ENCODE measurements at places on chromosomes 1 and 21.

- no peak for DNase-seq
Measured at GRCh38 chr1:99306644-99307043, 42.4 kb downstream of the PLPPR4 start.

GRCh38 chr1:200302921-200303290 is 106.9 kb downstream of the ZNF281 start:
- DNase-seq, result no peak

DNA sequence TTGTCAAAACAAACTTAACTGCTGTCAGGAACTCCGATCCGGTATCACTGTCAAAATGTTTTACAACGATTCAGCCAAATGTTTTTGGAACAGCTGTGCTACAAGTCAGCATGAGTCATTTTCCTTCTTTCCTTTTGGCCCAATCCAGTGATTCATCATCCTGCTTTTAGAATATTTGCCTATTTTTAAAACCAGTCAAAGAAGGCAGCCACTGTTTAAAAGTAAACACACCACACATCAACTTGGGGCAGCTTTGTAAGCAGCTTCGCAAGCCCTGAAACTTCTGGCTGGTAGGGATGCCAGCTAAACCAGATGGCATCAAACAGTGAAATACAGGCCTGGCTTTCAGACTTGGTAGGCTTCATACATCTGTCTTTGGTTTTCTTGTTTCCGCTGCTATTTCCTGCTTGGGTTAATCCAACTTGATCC is 14.9 kb downstream of the MAP3K7CL start:
- peak; percentile 90 for DNase-seq

- no peak for DNase-seq
Measured at GRCh38 chr1:100075773-100076172, 57.0 kb downstream of the SASS6 start.

DNA sequence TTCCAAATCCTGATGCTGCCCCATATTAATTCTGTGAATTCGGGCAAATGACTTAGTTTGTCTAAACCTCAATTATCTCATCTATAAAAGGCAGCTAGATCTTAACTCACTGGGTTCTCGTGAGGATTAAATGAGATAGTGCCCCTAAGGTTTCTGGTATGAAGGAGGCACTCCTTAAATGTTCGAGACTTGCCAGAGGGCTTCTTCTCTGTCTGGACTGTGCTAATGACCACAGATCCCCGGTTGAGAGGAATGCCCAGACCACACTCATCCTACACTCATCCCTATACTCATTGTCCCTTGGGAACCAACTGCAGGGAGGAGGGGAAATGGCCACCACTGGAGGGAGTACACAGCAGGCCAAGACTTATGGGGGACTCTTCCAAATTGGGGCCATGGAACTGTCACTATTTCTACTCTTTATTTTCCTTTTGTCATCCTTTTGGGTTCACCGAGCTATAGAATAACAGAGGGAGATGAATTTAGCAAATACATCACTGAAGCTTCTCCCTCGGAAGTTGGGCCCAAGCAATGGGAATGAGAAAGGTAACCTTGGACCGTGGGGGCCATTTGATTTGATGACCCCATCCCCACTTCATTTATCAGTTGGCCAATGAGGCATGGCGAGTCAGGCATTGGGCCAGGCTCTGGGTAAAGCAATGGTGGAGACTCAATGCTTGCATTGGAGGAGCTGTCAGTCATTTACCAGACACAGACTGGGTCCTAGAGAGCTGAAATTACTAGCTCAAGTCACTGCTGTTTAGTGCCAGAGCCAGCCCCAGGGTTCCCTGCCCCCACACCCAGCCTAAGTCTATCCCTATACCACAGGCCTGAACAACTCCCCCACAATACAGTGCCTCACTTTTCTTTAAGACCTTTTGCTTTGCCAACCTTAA is 5.1 kb downstream of the ATF3 start:
- no peak for DNase-seq

GRCh38 chr1:184854036-184854435 is 99.4 kb upstream of the EDEM3 start:
- no peak for DNase-seq

DNA sequence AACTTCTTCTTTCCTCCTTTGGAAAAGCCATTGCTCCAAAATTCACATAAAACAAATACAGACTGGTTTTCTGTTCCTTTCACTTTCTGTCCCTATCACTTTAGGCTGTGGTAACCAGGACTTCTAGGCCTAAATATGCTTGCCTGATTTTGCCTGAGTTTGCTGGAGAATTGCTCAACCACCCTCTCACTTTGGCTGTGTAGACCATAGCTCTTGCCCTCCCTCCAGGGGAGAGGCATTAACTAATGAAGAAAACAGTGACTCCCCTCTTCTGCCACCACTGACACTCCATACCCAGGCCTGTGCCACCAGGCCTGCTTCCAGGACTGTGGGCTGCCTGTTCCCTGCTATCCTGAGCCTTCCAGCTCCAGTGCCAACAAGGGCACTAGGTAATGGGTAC is 163.5 kb downstream of the TOMM20 start:
- no peak for DNase-seq

- DNase-seq, result no peak
Measured at GRCh38 chr1:165632491-165632890, 1.5 kb downstream of the MGST3 start.

DNA sequence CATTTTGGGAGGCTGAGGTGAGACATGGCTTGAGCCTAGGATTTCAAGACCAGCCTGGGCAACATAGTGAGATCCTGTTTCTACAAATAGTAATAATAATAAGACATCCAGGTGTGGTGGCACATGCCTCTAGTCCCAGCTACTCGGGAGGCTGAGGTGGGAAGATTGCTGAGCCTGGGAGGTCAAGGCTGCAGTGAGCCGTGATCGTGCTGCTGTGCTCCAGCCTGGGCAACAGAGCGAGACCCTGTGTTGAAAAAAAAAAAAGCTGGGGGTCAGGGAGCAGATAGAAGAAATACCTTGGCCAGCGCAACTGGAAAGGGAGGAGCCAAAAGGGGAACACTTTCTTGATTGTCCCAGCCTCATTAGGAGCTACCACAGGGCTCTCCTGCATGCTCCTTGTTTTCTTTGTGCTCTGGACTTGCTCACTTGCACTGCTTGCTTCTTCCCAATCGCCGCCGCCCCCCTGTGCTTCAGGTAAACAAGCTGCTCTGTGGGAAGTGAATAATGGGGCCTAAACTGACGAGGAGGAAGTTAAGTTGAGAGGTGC is 31.1 kb downstream of the PBX1 start:
- DNase-seq, result no peak

DNA sequence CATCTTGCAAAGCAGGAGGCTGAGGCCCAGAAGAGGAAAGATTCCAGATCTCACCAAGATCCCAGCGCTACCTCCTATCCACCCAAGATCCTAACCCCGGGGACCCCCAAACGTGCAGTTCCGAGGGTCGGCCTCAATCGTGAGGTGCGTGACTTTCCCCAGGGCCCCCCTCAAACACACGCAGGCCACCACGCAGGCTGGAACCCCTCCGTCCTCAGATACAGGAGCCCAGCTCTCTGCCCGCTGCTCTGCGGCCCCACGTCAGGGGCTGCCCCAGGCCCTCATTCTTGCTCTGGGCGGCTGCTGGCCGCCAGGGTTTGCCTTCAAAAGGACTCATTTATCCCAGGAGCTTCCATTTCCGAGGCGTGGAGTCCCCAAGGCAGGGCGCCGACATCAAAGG is 39.9 kb downstream of the KRTAP10-1 start:
- DNase-seq, result no peak

GRCh38 chr1:205588636-205589035 is 43.2 kb downstream of the ELK4 start:
- DNase-seq, result no peak

- DNase-seq, result no peak
Measured at GRCh38 chr1:167501515-167502191, 16.7 kb downstream of the CD247 start.

DNA sequence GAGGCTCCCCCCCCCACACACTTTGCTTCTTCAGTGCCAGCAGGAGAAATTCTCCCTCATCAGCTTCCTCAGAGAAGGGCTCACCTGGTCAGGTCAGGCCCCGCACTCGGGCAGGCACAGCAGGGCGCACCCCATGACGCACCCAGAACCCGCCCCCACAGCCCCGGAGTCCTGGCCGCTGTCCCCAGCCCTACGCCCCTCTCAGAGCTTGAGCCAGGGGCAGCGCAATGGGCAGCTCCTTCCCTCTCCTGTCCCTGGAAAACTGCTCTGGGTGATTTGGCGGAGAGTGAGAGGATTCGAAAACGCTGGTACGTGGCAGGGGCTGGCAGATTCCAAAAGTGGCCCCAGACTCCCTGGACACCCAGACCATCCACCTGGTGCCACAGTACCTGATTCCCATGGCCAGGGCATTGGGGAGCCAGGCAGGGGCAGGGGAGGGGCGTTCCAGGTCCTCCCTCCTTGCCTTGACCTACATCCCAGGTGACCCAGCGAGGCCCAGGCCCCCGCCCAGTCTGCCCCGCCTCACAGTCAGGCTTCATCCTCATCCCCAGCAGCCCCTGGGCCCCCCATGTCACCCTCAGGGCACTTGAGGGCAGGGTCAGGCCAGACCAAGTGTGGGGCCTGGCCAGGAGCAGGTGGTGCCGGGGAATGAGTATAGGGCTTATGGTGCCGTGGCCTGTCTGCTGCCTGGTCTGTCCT is 23.7 kb downstream of the RRP1 start:
- DNase-seq, result no peak

GRCh38 chr1:51517361-51518032 is 1.6 kb downstream of the EPS15 start:
- no peak for DNase-seq

GRCh38 chr1:167291539-167292185 is 71.0 kb downstream of the POU2F1 start:
- no peak for DNase-seq

DNA sequence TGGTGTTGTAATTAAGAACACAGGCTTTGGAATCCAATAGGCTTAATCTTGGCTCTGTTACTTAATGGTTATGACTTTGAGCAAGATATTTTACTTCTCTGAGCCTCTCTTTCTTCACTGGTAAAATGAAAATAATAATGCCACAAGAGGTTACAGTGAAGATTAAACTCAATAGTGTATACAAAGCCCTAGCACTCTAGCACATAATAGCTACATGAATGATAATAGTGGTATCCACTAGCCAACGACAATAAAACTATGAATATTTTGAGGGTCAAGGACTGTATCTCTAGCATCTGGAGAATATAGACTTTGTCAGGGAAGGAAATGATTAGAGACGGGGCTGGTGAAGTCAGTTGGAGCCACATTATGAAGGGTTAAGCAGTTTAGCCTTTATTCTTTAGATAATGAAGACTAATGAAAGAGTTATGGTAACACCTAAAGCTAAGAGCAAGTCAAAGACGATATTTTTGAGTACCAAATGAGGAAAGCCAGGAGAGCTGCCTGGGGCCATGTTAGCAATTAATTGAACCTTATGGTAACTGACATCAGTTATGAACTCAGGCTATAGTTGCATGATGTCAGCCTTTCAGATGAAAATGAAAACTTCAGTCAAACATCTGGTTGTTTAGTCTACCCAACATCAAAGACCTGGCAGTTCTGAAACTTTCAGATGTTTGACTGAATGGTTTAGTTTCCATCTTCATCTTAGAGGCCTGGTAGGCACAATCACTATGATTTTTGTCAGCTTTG is 32.8 kb upstream of the RNF11 start:
- DNase-seq, result no peak

- no peak for DNase-seq
Measured at GRCh38 chr1:36884801-36885200, 149.5 kb downstream of the GRIK3 start.

- no peak for DNase-seq
Measured at GRCh38 chr1:116075990-116076389, 35.2 kb upstream of the MAB21L3 start.

- no peak for DNase-seq
Measured at GRCh38 chr1:180534214-180534613, 24.6 kb upstream of the OVAAL start.

DNA sequence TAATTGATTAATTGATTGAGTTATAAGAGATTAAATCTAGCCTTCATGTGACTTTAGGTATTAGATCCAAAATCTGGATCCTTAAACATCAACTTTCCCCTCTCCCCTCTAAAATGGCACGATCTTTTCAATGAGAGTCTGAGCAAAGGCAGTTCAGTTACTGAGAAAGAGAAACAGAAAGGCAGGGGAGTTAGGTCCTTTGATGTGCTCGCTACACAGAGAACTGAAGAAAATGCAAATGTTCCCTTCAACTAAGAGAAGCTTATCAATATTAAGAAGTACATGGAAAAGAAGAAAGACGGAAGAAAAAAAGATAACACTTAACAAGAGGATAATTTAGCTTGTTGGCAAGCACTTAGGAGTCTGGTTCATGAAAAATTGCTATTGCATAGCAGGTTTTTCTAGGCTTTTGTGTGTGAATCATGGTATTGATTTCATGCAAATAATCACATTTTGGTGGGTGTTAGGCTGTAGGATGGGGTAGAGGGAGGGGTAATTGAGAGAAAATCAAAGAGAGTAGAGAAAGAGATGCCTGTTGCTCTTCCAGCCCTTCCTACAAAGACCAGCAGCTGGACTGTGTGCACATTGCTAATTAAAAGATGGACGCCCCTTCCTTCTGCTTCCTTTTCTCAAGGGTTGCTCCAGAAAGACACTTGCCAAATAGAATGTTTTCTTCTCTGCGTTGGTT is 307.6 kb upstream of the PLXNA2 start:
- DNase-seq, result no peak

- no peak for DNase-seq
Measured at GRCh38 chr1:161884475-161884874, 118.4 kb downstream of the ATF6 start.

- no peak for DNase-seq
Measured at GRCh38 chr1:205928317-205928716, 14.9 kb downstream of the SLC26A9 start.

DNA sequence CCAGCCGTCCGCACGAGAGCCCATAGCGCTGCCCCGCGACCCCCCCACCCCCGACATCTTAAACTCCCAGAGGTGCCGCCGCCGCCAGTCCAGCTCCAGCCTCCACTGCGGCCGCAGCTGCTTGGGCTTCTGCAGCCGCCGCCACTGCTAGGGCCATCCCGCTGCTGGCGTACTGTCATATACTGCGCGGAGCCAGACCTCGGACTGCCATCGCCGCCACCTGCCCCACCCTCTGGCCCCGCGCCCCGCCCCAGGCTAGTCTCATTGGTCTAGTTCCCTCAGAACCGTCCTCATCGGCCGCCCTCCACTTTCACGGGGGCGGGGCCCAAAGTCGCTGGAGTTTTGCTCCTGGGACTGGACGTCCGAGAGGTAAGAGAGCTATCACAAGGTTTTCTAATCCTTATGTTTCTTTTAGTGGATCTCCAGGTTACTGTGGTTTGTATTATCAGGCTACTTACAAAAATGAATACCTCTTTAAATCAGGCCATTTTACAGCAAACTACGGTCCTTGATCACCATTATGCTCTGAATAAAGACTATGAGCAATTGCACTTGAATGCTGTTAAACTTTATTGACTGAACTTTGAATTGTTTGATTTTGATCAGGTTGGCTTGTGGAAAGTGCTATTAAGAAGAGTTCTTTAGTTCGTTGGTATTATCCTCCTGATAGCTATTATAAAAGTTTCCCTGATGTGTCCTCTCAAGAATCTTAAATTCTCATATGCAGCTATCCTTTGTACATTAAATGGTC is 2.8 kb upstream of the CD1D start:
- no peak for DNase-seq

- no peak for DNase-seq
Measured at GRCh38 chr1:6336776-6337622, 56.6 kb downstream of the ACOT7 start.

GRCh38 chr1:156887734-156888133 is 5.8 kb upstream of the PEAR1 start:
- no peak for DNase-seq

Data from SW 1271 (cell line).